ENCODE measurements at places on chromosomes 2 and 18.

GRCh38 chr2:120440521-120441350 is 94.8 kb downstream of the INHBB start:
- DNase-seq: no peak

DNA sequence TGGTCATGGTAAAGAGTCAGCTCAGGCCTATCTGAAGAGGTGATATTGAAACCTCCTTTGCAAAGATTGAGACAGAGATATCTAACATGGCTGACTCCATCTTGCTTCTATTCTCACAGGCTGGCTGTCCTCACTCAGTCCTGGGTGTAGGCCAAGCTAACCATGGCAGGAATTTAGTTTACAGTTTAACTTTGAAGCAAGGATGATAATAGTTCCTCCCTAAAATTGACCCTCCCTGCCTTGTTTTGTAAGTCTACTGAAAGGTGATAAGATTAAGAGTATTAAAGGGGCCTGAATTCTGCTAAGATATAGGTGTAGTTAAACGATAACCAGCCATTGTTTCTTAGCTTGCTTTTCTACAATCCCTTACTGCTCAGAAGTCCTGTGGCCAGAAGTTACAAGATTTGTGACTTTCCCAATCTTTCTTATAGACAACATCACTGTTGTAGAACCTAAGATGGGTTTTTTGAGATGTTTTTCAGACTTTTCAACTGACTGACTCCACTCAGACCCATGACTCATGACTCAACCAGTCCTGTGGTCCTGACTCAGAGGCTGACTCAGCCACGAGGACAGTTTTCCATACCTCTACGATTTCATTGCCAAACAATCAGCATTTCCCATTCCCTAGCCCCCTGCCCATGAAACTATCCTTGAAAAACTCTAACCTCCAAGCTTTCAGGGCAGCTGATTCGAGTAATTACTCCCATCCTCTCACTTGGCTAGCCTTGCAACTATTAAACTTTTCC is 195.7 kb upstream of the SESTD1 start:
- peak; percentile 59 for DNase-seq

DNA sequence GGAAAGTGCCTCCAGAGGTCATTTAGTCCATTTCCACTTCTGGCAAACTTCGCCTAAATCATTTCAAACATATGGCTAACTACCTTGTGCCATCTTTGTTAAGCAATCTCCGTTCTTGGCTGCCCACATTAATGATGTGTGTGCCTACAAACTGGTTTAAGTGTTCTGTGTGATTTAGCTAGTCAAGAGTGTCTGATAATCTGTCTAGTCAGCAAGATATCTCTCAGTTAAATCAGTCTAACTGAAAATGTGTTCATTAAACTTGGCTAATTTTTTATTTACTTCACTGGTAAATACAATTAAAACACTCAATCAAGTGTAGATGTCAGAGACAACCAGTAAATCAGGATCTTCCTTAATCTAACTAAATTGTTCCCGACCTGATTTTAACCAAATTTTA is 352.4 kb downstream of the ERBB4 start:
- DNase-seq: no peak

- DNase-seq: no peak
Observed at GRCh38 chr2:148255929-148256328, 235.0 kb downstream of the MBD5 start.

DNA sequence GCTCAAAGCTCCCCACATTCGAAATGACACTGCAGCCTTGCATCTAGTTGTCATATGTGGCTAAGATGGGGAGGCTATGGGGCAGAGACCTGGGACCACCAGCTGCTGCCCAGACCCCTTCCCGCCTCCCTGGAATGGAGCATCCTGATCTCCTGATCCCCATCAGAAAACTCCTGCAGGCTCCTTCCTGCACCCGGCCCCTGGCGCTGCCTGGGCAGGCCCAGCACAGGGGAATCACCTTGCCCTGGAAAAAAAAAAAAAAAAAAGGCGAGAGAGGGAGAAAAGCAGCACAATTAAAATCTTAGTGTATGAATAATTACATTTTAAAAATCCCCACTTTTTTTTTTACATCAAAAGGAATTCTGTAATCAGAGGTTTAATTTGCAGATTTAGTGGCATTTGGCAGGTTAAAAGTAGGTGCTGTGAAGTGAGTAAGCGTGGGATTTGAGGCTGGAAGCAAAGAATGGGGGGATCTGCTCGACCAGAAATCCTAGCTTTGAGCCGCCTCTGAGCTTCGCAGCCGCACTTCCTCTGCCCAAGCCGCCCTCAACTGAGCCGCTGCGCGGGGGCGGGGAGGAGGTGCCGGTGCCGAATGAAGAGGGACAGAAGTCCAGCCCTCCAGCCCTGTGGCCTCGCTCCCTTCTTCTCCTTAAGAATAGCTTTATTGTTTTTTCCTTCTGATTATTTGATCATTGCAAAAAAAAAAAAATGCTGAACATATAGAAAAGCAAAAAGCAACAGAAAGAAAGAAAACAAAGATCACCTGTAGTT is 30.0 kb downstream of the THNSL2 start:
- peak; percentile 55 for DNase-seq

DNA sequence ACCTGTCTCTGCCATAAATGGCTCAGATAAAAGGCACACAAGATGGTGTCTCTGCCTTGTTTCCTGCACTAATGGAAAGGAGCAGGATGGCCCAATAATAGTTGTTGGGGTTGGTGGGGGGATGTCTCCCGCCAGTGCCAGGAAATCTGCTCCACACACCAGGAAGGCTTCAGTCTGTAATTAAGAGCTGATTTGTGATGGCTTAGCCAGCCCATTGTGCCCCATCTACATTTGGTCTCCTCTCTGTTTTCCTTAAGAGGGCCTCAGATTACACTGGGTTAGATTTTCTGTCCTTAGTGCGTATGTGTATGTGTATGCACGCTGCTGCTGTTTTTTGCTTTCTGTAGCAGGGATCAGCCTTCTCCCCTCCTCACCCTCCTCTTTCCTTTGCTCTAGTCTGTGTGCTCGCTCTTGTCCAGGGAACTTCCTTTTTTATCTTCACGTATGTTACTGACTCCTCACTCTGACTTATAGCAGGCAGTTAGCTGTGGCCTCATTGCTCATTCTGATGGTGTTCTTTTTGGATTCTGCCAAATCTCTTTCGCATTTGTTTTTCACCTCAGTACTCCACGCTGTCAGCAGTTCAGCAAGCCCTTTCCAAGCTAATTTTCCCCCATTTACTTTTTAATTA is 33.4 kb upstream of the MGAT5 start:
- peak; percentile 67 for DNase-seq

DNA sequence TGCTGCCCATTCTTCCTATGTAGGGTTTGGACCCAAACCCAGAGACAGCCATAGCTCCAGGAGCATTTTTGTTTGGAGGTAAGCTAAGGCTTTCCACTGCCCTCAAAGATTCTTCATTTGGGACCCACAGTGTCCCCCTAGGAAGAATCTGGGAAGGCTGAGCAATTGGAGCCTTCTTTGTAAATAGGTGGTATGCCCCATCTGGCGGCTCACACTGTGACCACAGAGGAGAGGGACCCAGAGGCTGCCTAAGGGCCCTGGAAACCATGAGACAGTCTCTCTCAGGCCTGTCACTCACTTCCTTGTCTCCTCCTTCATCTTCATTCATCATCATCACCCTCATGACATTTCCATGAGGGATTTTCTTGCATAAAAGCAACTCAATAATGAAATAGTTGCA is 215.4 kb upstream of the OSR1 start:
- DNase-seq: no peak

- DNase-seq: no peak
Observed at GRCh38 chr2:176669398-176670174, 400.3 kb downstream of the MTX2 start.

DNA sequence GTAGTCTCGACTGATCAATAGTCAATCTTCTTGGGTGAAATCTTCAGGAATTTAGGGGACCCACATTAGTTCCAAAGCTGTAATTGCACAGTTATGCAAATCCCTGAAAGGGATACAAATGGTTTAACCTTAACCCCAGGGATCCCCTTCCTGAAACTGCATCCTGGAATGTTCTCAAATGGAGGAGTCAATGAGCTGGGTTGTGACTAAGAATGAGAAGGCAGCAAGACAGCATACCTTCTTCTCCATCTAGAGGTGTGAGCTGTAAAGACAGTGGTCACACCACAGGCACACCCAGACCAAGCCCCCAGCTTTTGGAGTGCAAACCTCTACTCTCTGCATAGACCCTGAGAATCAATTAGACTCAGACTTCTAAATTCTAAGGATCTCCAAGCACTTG is 164.7 kb upstream of the MEIS1 start:
- no peak for DNase-seq

DNA sequence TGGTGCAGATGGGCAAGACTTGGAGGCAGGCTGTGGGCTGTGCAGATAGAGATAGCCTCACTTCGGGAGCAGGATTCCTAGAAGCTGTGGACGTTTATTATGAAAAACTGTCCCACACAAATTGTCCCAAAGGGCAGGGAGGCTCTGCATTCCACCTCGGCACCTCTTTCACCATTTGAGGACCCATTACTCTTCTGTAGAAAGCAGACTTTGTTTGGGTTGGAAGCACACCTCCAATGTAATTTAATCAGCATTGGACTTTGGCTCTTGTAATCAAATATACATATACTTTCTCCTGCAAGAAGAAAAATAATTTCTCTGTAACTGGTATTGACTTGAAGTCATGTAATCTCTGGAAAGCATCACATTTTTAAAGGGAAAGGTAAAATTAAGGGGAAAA is 8.5 kb downstream of the ONECUT2 start:
- no peak for DNase-seq

Data from suppressor macrophage treated with lipopolysaccharide for 4 hours (primary cell).